ENCODE measurements at places on chromosomes 1 and 21.

DNA sequence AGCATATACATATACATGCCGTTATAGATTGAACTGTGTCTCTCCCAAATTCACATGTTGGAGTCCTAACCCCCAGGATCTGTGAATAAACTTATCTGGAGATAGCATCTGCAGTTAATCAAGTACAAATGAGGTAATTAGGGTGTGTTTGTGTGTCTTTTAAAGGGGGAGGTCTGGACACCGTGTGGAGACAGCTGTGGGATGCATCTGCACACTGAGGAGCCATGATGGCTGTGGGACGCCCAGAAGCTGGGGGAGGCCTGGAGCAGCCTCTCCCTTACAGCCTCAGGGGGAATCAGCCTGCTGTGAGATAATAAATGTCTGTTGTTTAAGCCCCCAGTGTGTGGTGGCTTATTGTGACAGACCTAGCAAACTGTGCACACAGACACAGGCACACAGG is 51.8 kb upstream of the COL18A1 start:
- no peak for DNase-seq

GRCh38 chr1:164707868-164708331 is 148.9 kb downstream of the PBX1 start:
- DNase-seq, result no peak

GRCh38 chr1:206447792-206448191 is 22.5 kb upstream of the IKBKE start:
- DNase-seq, result no peak

- no peak for DNase-seq
Observed at GRCh38 chr1:80468356-80468755, 1332.4 kb upstream of the ADGRL2 start.

- no peak for DNase-seq
Observed at GRCh38 chr1:100969327-100969726, 56.3 kb downstream of the DPH5 start.

GRCh38 chr1:174958396-174958795 is 41.4 kb upstream of the CACYBP start:
- DNase-seq, result no peak

- peak; percentile 69 for DNase-seq
Observed at GRCh38 chr1:70528590-70529333, 117.7 kb downstream of the CTH start.

DNA sequence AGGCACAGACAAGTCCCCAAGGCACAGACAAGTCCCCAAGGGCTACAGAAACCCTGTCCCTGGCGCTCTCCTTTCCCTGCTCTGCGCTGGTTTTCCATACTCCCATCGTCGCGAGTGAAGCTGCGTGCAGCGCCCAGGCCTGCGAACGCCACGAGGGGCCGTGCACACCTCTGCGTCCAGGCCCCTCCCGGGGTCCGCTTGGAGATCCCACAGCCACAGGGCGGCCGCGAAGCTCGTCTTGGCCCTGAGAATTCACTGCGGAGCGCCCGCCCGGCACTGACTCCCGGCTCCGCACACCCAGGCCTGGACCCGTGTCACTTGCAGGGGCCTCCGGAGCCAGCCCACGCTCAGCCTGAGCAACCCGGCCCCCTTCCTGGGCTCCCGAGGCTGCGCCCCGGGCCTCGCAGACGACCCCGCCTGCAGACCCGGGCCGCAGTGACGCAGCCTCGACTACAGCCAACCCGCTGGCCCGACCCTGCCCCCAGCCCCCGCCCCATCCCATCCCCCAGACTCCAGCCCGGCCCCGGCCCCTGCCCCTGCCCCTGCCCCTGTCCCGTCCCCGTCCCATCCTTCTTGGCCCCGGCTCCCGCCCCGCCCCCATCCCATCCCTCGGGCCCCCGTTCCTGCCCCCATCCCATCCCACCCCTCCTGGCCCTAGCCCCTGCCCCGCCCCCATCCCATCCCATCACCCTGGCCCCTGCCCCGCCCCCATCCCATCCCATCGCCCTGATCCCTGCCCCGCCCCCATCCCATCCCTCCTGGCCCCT is 841 bp downstream of the POFUT2 start:
- no peak for DNase-seq

DNA sequence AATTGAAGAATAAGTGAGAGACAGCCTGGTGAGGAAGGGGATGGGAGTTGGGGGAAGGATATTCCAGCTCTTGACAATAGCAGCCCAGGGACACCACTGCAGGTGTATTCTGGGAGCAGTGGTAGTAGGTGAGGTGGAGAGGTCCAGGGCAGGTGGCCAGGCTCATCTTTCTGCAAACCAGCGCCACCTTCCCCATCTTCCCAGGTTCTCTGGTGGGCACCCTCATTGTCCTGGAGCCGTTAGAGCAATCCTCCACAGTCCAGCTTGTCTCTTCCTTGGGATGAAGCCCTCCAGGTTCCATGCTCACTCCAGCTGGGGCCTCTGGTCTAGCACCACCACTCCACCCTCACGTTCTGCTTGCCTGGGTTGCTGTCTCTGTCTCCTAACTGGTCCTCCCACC is 97.0 kb downstream of the IER5 start:
- DNase-seq, result no peak
